Glomerular endothelial cell (primary cell): ENCODE measurements at places on chromosomes 5 and 9.

DNA sequence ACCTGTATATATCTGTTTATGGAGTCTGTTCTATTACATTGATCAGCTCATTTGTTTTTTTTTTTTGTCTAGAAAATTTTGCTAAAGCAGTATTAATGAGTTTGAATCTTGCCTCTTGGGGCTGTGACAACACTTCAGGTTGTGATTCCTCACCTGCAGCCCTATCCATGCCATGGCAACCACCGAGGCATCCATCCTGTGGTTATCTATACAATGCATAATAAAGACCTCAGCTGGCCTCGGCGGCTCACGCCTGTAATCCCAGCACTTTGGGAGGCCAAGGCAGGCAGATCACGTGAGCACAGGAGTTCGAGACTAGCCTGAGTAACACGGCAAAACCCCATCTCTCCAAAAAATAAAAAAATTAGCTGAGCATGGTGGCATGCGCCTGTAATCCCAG, 28.1 kb upstream of the PDCD1LG2 start:
- no peak for DNase-seq

DNA sequence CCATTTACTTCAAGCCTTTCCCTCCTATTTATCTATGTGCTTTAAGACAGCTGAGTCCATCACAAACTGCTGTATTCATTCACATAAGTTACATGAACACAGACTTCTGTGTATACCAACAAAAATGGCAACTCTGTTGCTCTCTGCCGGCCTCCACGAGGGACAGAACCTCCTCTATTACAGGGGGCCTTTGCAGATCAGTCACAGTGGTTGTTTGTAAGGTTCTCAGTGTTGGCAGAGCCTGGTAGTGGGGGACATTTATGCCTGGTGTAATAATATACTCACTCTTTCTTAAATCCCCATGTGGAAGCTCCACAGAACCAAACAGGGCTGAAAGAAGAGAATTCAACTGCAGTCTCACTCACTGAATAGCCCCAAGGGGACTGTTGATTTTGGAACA, 76.5 kb downstream of the SLC1A1 start:
- DNase-seq = no peak

GRCh38 chr5:56717253-56717987, 97.9 kb upstream of the MAP3K1 start:
- DNase-seq = no peak

- no peak for DNase-seq
Observed at GRCh38 chr5:51902512-51902911, 519.3 kb downstream of the ISL1 start.

- DNase-seq = no peak
Observed at GRCh38 chr5:146646441-146646840, 130.5 kb upstream of the GPR151 start.

DNA sequence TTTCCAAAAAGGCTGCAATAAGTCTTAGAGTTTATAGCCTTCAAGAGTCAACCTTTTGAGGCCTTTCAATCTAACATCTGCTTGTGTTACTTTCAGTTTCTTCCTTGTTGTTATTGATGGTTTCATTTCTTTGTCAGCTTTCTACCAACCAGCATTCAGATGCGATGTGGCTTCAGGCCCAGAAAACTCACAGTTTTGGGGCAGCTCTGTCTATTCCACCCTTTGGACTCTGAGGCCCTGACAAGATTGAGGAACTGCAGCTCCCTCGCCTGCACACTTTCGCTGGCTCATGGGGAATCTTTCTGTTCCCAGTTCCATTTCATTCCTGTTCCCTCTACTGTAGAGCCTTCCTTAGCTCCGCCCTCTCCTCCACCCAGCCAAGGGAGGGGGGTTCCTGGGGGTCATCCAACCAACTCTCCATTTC, 13.3 kb upstream of the WHRN start:
- DNase-seq = no peak

DNA sequence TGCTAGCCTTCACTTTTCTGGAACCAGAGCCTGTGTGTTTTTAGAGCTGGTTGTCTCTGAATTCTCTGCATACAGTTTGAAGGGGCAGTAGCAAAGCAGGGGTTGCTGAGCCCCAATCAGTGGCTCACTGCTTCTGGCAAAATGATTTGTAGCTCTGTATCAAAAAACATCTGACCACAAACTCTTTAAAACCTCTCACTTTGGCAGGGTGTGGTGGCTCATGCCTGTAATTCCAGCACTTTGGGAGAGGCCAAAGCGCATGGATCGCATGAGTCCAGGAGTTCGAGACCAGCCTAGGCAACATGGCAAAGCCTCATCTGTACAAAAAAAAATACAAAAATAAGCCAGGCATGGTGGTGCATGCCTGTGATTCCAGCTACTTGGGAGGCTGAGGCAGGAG, 28.3 kb upstream of the APC start:
- DNase-seq = no peak

- no peak for DNase-seq
Observed at GRCh38 chr5:76069061-76069735, 14.0 kb upstream of the SV2C start.

DNA sequence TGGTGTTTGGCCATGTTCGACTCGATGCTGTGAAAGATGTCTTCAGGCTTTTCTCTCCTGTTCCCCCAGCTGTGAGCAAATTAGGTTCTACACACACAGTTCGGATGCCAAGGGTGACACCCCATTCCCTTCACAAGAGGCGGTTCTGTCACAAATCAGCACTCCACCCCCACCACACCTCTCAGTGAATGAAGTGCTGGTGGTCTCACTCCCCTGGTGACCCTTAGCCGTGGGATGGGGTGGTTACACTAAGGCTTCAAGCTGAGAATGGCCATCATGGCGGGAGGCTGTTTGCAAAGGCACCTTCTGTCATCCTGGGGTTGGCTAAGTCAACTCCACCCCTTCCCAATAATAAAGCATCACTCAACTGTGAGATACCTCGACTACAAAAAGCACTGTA, 26.4 kb downstream of the AMBP start:
- no peak for DNase-seq

DNA sequence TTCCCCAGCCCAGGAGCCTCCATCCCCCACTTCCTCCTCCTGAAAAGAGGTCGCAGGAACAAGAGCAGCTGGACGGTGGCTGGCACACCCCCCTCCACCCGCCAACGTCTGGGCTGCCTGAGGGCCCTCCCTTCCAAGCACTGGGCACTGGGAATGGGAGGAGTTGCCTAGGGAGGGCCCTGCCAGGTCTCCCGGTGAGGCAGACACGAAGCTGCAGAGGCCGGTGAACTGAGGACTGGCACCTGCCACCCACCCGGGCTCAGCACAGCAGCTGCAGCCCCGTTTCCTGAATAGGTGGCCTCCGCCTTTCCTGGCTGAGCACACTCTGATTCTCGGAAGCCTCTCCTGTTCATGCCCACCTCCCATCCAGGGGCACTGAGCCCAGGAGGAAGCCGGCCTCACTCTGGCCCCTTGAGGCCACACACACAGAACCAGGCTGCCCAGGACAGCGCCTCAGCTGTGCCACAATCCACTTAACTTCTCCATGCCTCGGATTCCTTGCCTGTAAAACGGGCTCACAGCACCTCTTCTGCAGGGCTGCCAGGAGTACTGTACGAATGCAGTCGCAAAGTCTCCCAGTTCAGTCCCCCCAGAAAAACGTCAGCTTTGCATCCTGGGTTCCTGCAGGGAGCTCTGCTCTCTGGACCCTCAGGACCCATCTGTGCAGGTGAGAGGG, 1.3 kb downstream of the NPDC1 start:
- no peak for DNase-seq

DNA sequence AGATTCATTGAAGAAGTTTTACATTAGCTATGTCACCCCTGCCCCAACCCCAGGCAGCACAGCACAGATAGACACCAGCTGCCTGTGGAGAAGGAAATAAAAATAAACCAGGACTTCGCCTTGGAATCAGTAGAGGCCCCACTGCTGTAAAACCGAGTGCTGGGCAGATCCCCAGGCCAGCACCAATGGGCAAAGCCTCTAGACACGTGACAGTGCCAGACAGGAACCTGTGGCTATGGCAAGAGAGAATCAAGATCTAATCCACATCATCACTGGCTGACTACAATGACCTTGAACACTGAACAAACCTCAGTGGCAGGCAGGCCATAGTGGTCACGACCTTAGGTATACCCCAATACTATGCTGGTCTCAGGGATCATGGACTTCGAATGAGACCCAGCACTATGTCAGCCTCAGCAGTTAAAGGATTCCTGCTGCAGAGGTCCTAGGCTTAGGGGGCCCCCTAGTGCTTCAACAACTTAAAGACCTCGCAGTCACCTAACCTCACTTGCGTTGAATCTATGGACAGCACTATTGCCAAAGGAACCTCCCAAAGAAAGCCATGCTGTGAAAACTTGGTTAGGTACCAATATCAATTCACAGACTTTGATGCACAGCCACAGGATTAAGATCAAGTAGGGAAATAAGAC, 2118.6 kb upstream of the C9orf72 start:
- no peak for DNase-seq

DNA sequence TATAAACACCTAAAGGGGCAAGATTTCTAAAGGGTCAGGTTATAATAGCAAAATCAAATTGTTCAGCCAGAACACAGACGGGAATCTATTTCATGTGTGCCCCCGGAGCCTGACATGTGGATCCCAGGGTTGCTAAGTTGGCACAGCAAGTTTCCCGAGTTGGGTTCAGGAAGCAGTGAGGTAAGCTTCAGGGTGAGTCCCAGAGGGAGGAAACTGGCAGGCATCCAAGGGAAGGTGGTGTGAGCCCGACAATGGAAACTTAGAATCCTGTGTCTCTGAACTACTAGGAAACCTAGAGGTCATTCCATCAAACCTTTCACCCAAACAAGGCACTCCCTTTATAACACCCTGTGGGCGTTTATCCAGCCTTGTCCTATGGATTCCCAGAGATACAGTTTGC, 98.4 kb downstream of the ADRB2 start:
- no peak for DNase-seq

GRCh38 chr5:25345240-25345771, 700.5 kb upstream of the CDH10 start:
- DNase-seq = no peak

GRCh38 chr9:78252616-78253015, 16.7 kb downstream of the CEP78 start:
- DNase-seq = no peak

- DNase-seq = no peak
Observed at GRCh38 chr5:123261752-123262151, 161.5 kb downstream of the CEP120 start.

GRCh38 chr9:6356441-6356840, 28.3 kb downstream of the TPD52L3 start:
- no peak for DNase-seq

DNA sequence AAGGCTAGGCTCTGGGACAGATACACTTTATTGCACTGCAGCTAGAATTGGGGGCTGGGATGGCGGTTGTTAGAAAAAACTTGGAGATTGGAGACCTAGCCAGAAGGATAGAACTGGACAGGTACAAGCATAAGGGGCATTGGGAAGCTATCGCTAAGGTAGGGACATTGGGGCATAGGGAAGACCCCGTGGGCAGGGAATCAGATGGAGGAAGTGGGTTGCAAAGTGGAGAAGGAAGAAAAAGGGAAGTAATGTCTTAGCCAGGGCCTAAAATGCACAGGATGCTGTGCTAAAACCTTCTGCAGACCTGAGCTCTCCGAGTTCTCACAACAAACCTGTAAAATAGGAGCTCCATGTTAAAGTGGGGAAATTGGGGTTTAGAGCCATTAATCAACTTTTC, 178.2 kb downstream of the ZDHHC21 start:
- no peak for DNase-seq

DNA sequence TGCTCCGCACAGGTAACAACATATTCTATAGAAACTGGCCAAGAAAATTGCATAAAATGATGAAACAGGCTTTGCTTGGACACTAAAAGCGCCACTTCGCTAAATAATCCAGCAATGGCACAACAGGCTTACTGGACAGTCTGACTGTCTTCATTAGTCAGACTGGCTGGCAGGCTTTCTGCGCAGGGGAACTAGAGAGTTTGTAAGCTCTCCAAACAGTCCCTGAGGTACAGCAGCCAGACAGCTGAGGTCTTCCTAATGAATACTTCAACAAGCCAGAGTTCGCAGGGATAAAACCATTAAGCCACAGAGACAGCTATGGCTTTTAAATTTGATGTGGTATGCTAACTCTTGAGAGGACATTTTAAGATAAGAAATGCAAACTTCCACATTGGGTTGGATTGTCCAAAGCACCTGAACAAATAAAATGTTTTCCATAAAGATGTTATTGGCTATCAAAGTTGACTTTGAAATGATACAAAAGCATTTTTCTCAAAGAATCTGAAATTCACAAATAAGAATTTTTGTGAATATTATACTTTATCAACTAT, 20.7 kb downstream of the PLK2 start:
- no peak for DNase-seq
